ENCODE measurements at places on chromosomes 1 and 21.

- H3K4me3 ChIP-seq: no peak overlapping the region
- no peak for DNase-seq
- H3K36me3 ChIP-seq: no peaks in the 10 kb centered on the region
- H3K27ac ChIP-seq: no peak overlapping the region
- H3K27me3 ChIP-seq: no peaks in the 10 kb centered on the region
- H3K4me1 ChIP-seq: no peaks in the 10 kb centered on the region
These were observed 206.2 kb upstream of the KAZN start for GRCh38 chr1:14392161-14392858.

DNA sequence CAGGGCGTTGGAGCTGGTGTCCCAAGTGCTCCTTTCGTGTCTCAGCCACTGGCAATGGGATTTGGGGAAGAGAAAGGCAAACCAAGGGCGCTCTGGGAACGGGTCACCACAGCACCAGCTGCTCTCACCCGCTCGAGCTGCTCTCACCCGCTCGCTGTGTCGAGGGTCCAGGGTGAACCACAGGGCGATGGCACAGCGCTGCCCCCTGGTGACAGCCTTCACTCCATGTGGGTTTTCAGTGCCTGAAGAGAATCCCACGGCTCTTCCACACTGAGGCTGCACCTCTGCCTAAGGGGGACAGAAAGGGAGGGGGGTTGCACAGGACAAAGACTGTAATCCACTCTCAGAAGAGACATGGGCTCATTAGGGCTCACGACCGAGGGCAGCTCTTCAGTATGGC lies 7.1 kb upstream of the CLDN19 start:
- no peak overlapping the region for H3K27ac ChIP-seq
- peaks cover 20% of the 10 kb centered on the region for H3K4me1 ChIP-seq
- no peak overlapping the region for H3K4me3 ChIP-seq
- peaks cover 56% of the 10 kb centered on the region for H3K36me3 ChIP-seq
- no peaks in the 10 kb centered on the region for H3K27me3 ChIP-seq

DNA sequence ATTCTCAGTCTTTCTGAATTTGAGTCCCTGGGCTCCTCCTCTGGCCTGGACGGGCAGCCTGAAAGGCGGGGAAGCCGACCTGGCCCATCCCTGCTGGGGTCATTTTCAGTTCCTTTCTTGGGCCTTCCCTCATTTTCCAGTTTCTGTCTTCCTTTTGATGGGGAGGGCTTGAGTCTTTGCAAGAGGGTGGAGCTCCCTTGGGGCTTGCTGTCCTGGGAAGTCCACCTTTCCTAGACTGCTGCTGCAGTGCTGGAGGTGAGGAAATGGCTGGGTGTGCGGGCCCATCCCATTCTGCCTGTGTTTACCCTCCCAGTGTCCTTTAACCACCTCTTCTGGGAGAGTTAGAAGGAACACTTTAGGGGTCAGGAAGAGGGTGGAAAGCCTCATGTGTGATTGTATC lies 40.4 kb upstream of the SYNC start:
- peak overlapping the region; percentile 94 for H3K27ac ChIP-seq
- H3K4me3 ChIP-seq: peak overlapping the region; percentile 85
- peaks cover 39% of the 10 kb centered on the region for H3K4me1 ChIP-seq
- DNase-seq: no peak
- H3K36me3 ChIP-seq: no peaks in the 10 kb centered on the region

DNA sequence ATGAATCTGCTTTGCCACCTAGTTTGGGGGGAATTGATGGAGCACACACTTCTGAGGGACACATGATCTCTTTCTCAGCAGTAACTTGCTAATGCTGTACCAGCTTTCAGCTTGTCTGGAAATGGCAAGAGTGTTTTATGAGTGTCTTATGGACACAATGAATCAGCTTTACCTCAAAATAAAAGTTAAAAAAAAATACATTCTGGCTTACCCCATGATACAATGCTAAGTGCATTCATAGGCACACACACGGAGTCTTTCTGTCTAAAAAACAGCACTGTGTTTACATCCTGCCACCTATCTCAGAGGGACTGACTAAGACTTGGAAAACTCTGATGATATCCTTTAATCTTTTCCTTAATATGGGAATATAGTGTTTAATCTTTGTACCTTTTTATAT lies 455.5 kb upstream of the ADAMTS5 start:
- H3K27ac ChIP-seq: peak overlapping the region; percentile 59
- no peak overlapping the region for H3K4me3 ChIP-seq
- H3K27me3 ChIP-seq: no peaks in the 10 kb centered on the region

DNA sequence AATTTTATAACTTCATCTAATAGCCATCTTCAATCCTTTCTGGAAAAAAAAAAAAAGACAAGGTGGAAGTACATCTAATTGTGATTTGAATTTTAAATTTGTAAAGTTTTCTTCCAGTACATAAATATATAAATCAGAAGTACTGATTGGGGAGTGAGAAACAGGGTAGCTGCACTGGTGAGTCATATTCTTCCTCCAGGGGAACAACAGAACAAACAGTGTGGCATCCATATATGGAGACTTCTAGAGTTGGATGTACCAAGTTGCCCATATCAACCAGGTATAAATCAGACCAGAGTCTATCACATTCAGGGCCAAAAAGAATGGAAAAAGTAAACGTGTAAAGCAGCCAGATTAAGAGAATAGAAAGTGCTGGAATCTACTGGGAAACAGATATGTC lies 66.0 kb upstream of the NRIP1 start:
- peaks cover 5% of the 10 kb centered on the region for H3K4me1 ChIP-seq
- no peak overlapping the region for H3K4me3 ChIP-seq
- H3K36me3 ChIP-seq: no peaks in the 10 kb centered on the region

DNA sequence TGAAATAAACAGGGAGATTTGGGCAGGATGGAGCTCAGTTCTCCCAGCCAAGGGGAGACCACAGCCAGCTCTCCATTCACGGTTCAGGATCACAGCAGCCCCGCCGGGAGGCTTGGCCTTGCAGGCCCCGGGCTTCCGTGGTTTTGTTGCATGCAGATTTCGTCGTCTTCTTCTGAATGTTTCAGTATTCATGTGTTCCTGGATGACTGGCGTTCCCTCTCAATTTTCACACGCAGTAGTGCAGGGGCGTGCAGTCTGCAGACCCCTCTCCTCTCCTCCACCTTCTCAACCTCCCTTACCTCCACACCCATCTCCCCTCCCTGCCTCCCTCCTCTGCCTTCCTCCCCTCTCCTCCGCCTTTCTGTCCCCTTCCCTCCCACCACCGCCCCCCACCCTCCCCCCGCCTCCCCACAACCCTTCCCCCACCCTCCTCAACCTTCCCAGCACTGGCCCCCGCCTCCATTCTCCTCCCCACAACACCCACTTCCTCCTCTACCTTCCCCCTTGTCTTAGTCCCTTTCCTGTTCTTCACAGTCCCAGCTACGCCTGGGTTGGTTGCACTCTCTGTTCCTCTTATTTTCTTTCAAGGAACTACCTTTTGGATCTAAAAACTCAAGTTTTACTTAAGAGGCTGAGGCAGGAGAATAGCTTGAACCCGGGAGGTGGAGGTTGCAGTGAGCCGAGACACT lies 8.4 kb upstream of the SLC19A1 start:
- peaks cover 4% of the 10 kb centered on the region for H3K27me3 ChIP-seq
- H3K27ac ChIP-seq: peak overlapping the region; percentile 29
- peak; percentile 70 for DNase-seq
- H3K4me3 ChIP-seq: no peak overlapping the region
- H3K4me1 ChIP-seq: peaks cover 14% of the 10 kb centered on the region

DNA sequence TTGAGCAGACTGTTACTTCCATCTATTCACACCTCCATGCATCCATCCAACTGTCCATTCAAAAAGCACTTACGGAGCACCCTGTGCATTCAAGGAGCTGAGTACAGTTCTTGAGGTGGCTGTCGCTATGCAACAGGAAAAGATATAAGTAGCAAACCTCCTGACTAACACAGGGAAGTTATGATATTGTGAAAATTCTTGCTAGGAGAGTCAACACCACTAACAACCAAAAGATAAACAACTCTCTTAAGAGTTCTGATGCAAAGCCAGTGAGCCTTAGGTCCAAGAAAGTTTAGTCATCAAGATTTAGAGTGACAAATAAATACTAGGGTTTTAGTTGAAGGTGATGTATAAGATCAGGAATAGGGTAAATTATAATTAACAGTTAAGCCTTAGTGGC lies 44.5 kb upstream of the TRIM45 start:
- no peaks in the 10 kb centered on the region for H3K4me1 ChIP-seq
- no peaks in the 10 kb centered on the region for H3K27me3 ChIP-seq
- DNase-seq: no peak
- no peak overlapping the region for H3K27ac ChIP-seq
- no peaks in the 10 kb centered on the region for H3K36me3 ChIP-seq

DNA sequence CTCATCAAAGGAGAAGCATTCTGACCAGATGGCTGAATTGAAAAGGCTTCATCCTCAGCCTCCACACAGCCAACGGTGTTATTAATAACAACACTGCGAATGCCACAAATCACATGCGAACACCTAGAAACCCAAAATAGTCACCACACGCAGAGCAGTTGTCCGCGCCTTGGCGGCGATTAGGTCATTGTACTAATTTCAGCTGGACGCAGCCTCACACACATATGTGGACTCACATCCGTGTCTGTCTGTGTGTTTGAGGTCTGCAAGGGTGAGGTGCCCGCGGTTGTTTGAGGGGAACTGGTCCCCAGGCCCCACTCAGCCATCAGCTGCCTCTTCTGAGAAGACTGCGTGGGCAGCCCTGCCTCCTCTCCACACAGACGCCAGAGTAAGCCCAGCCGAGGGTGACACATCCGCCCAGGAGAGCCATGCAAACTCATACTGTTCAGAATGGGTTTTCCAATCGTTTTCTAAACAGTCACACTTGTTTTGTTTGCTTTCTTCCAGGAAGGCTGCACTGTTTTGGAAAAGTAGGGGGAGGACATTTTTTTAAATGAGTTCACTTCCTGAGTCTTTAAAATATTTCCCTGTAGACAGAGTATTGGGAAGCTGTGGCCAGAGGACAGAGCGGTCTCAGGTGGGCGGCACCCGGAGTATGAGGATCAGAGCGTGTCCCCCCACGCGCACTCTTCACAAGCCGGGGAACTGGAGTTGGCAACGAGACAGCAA lies 53.4 kb downstream of the TOMM20 start:
- no peaks in the 10 kb centered on the region for H3K27me3 ChIP-seq
- H3K4me1 ChIP-seq: peaks cover 87% of the 10 kb centered on the region
- DNase-seq: peak; percentile 88
- H3K36me3 ChIP-seq: no peaks in the 10 kb centered on the region
- H3K27ac ChIP-seq: peak overlapping the region; percentile 96

DNA sequence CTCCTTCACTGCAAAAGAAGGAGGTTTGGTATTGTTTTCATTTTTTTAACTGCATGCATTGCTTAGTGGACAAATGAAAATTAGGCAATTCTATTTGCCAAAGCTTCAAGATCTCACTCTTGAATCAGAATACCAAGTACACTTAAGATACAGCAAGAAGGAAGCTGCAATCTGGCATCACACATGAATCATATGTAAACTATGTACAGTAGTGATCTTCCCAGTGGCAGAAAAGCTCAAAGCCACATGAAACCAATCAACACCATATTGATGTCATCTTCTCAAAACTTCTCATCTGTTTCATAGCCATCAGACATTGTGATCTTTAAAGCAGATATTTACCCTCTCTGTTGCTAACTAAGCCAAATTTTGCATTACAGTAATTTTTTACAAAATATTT lies 550.1 kb downstream of the LTN1 start:
- H3K4me1 ChIP-seq: peaks cover 3% of the 10 kb centered on the region
- no peaks in the 10 kb centered on the region for H3K27me3 ChIP-seq
- no peaks in the 10 kb centered on the region for H3K36me3 ChIP-seq
- no peak for DNase-seq
- H3K4me3 ChIP-seq: no peak overlapping the region

GRCh38 chr21:24428591-24429199 lies 1178.6 kb downstream of the MRPL39 start:
- no peak for DNase-seq
- no peaks in the 10 kb centered on the region for H3K27me3 ChIP-seq
- H3K27ac ChIP-seq: no peak overlapping the region
- peak overlapping the region; percentile 34 for H3K4me3 ChIP-seq

- H3K27ac ChIP-seq: no peak overlapping the region
- H3K4me1 ChIP-seq: peaks cover 13% of the 10 kb centered on the region
- no peaks in the 10 kb centered on the region for H3K36me3 ChIP-seq
These were observed 115.0 kb upstream of the SLC25A33 start for GRCh38 chr1:9424261-9424660.

- H3K4me1 ChIP-seq: peaks cover 25% of the 10 kb centered on the region
- no peak for DNase-seq
- no peak overlapping the region for H3K27ac ChIP-seq
These were observed 221.4 kb upstream of the TMEM51 start for GRCh38 chr1:14932034-14932638.

- H3K4me3 ChIP-seq: no peak overlapping the region
- H3K27me3 ChIP-seq: peaks cover 7% of the 10 kb centered on the region
- no peak for DNase-seq
- no peak overlapping the region for H3K27ac ChIP-seq
- no peaks in the 10 kb centered on the region for H3K36me3 ChIP-seq
- peaks cover 67% of the 10 kb centered on the region for H3K4me1 ChIP-seq
These were observed 30.7 kb downstream of the FOXO6 start for GRCh38 chr1:41391834-41392527.

- peaks cover 48% of the 10 kb centered on the region for H3K4me1 ChIP-seq
- DNase-seq: no peak
- H3K36me3 ChIP-seq: no peaks in the 10 kb centered on the region
- H3K27me3 ChIP-seq: no peaks in the 10 kb centered on the region
- no peak overlapping the region for H3K27ac ChIP-seq
- no peak overlapping the region for H3K4me3 ChIP-seq
These were observed 63.8 kb upstream of the LYST start for GRCh38 chr1:235930543-235930942.

DNA sequence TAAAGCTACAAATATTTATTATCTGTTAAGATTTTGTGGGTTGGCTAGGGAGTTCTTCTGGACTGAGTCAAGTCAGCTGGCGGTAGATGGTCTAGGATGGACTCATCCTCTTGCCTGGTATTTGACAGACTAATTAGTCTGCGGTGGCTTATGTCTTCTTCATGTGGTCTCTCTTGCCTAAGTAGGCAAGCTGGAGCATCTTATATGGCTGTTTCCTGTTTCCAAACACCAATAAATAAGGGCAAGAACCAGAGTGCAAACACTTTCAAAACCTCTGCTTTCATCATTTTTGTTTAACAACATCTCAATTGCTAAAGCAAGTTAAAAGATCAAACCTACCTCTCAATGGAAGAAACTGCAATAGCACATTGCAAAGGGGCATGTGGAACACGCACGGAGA lies 484.8 kb downstream of the PTPRC start:
- H3K27ac ChIP-seq: no peak overlapping the region
- no peaks in the 10 kb centered on the region for H3K36me3 ChIP-seq
- no peak overlapping the region for H3K4me3 ChIP-seq
- no peak for DNase-seq
- no peaks in the 10 kb centered on the region for H3K4me1 ChIP-seq

DNA sequence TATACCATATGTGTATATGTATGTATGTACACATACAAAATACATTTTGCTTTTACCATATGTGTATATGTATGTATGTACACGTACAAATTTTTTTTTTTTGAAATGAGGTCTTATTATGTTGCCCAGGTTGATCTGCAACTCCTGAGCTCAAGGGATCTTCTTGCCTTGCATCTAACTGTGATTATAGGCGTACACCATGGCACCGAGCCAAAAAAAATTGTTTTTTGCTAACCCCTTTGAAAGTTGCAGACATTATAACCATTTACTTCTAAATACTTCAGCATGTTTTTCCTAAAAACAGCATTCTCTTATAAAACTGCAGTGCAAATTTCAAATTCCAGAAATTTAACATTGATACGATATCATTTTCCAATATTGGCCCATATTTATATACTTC lies 147.0 kb downstream of the POU2F1 start:
- no peak overlapping the region for H3K27ac ChIP-seq
- H3K36me3 ChIP-seq: peaks cover 2% of the 10 kb centered on the region
- no peak for DNase-seq
- peaks cover 3% of the 10 kb centered on the region for H3K4me1 ChIP-seq
- no peak overlapping the region for H3K4me3 ChIP-seq

Data from suprapubic skin (tissue), 4 donors.